Sciatic nerve (tissue), 2 donors: ENCODE measurements at places on chromosomes 12 and 14.
A peak's percentile ranks its signal among the peaks of the same experiment; 100 is the strongest.

DNA sequence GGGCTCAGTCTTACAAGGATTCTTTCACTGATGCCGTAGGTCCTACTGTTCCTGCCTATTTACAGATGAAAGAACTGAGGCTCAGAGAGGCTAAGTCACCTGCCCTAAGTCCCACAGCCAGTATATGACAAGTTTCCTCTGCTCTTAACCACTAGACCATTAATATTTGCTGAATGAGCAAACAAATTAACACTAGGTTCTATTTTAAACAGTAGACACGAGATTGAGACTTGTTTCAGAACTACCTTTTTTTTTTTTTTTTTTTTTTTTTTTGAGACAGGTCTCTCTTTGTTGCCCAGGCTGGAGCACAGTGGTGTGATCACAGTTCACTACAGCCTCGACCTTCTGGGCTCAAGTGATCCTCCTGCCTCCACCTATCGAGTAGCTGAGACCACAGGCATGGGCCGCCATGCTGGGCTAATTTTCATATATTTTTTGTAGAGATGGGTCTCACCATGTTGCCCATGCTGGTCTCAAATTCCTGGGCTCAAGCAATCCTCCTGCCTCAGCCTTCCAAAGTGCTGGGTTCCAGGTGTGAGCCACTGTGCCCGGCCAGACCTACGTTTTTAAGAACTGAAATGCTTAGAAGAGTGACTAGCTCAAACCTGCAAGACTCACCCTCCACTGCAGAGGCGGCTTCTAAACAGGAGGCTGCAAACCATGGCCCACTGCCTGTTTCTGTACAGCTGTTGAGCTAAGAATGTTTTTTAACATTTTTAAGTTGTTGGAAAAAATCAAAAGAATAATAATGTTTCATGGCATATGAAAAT lies 12.9 kb downstream of the SYNE3 start:
- DNase-seq, result no peak

DNA sequence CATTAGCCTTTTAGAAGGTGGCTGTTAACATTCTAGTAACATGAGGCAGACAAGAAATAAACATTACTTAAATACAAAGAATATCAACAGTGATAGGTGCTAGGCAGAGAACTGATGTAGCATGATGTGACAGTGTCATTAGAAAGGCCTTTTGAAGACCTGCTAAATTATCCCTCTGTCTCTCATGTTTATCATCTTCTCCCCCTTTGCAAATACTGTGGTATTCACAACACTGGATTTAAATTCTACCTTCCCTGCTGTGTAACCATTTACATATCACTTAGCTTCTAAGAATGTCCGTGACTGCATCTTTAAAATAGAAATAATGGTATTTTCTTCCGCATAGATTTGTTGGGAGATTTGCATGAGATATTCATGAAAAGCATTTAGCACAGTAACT lies 74.4 kb upstream of the CLEC14A start:
- DNase-seq, result no peak

DNA sequence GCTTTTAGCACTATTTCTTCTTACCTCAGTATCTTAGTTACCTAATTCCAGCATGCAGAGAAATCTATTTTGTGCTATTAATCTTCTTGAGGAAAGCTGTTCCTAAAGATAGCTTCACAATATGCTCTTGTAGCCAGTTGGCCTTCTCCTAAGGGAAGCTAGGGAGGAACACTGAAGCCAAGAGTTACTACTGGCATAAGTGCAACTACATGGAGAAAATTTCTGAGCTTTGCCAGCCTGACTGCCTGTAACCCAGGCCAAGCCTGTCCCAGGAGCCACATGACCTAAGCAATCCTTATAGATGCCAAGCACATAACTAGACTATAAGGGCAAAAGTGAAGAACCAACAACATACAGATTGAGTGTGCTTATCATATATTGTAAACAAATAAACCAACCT lies 890.2 kb downstream of the FLRT2 start:
- no peak for DNase-seq

- no peak for DNase-seq
Measured at GRCh38 chr12:108379823-108380222, 40.7 kb upstream of the CMKLR1 start.

DNA sequence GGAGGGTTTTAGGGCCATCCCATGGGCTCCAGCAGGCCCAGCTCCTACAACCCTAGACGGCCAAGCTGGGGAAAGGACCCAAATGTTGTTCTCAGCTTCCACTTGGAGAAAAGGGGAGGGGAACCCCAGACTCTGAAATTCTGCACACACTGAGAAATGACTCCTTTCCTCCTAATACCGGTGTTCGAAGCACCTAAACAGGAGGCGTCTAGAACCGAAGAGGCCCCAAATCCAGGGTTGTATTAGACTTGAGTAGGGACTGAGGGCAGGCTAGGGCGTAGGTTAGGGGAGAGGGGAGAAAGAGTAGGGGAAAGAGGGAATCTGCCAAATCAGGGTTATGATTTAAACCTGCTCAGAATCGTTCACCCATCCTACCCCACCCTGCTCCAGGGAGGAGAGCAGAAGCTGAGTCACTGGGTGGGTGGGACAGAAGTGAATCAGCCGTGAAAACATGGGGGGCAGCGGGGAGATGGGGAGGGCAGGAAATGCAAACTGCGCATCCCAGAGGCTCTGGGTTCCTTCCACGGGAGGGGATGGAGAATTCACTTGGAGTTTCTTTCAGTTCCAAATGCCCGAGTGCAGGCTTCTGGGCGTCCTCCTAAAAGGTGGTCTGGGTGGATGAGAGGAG lies 1.0 kb downstream of the IGFBP6 start:
- DNase-seq, result peak; percentile 76

DNA sequence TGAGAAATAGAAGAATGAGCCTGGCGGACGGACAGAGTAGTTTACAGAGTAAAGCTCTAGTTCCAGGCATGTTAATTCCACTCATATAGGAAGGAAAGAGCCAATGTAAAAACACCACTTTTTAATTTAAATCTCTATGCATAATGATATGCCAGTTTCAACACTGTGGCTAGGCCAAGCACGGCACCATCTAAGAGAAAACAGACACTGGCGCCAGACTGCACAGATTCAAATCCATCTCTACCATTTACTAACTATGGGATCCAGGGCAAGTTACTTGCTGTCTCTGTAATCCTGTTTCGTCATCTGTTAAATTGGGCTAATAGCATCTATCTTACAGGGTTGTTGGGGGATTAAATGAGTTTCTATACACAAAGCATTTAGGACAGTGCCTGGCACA lies 27.5 kb downstream of the RMST start:
- no peak for DNase-seq

DNA sequence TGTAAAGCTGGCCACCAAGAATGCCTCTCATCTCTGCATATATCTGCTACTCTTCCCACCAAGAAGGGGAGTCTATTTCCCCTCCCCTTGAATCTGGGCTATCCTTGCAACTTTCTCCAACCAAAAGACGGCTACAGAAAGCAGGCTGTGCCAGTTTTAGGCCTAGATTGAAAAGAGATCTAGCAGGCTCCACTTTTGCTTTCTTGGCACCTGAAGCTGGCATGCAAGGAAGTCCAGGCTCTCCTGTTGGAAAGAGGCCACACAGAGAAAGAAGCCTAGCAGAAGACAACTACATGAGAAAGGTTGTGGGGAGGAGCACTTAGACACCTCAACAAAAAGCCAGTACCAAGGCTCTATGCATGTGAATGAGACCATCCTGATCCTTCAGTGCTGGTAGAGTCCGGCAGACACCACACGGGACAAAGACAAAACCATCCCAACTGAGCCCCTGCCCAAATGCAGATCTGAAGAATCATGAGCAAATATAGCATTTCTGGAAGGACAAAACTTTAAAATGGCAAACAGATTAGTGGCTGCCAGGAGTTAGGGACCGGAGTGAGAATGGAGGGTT lies 68.0 kb downstream of the SPPL3 start:
- no peak for DNase-seq

- DNase-seq, result no peak
Measured at GRCh38 chr14:71372411-71372838, 465.2 kb downstream of the PCNX1 start.

- DNase-seq, result no peak
Measured at GRCh38 chr12:113803759-113804140, 162.4 kb downstream of the RBM19 start.

DNA sequence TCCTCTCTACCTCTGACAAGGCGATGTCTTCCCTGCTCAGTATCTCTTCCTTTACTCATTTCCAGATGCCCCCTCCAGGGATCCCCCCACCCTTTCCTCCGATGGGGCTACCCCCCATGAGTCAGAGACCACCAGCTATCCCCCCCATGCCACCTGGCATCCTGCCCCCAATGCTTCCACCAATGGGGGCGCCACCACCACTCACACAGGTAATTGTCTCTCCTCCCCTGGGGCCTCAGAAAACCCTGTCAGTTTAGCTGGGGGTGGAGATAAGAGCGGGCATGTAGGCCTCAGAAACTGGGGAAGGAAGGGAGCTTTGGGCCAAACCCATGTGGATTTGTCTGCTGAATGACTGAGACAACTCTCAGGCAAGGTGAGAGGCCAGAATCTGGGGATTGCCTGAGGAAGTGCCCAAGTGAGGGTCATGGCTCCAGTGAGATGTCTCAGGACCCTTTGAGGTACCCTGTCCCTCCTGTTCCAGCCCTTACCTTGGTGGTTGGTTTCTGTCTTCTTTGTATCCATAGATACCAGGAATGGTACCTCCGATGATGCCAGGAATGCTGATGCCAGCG lies 8.1 kb downstream of the PRPF40B start:
- DNase-seq, result no peak
